ENCODE measurements at places on chromosomes 16 and 17. TPM values are rescaled to one million over a fixed set of nuclear protein-coding genes. Genes with fewer than 3 reads are reported as not detected.

- ATAC-seq = no peak
Observed at GRCh38 chr17:17849845-17850373, 13.1 kb upstream of the SREBF1 start.

The MFSD6L gene
- total RNA-seq = 0.72 TPM

DNA sequence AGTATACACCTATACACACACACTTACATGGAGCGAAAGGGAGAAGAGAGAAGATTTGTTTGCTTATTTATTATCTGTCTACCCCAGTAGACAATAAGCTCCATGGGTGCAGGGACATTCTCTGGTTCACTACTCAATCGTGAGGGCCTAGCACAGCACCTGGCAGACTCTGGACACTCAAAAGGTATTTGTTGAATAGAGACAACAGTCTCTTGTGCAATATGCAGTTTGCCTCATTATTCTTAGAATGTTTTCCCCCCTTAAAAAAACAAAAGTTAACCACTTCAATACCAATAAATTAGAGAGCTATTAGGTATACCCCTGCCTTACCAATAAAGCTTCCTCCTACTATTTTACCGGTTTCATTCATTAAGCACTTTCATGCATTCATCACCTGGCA is 2.0 kb downstream of the AKAP10 start:
- no peak for ATAC-seq

DNA sequence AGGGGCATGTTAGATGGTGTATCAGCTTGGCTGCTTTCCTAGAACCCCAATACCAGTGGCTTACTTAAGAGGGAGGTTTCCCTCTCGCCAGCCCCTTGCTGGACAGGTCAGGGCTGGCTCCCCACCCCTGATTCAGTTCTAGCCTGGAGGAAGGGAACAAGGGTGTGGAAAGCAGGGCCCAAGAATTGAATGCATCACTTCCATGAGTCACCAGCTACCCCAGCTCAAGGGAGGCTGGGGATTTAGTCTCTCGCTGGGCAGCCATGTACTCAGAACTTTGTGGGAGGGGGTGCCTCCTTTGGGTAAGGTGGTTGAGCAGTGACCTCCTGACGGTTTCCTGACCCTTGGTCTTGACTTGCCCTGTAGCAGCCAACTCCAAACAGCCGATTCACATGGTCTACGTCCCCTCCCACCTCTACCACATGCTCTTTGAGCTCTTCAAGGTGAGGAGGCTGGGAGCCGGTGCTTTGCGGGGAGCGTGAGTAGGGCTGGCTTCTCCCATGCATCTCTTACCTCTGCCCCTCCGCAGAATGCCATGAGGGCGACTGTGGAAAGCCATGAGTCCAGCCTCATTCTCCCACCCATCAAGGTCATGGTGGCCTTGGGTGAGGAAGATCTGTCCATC is 12.8 kb downstream of the PDK2 start:
- ATAC-seq = peak; percentile 72

GRCh38 chr16:9012848-9013507 is 49.3 kb upstream of the USP7 start:
- ATAC-seq = no peak

The KRT24 gene
- 10.0 TPM for total RNA-seq

DNA sequence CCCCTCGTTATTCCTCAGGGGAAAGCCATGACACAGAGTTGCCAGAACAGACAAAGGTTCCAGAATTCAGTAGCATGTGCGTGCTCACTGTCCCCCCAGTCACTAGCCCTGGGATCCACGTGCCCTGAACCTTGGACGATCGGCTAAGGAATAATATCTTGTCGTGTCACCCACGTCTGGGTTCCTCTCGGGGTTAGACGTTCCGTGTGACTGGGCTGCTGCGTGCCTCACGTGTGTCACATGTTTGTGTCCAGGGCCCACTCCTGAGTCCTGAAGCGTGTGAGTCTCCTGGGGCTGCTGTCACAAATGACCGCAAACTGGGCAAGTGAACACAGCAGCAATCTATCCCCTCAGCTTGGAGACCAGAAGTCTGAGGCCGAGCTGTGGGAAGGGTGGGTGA is 12.4 kb upstream of the ZNF469 start:
- no peak for ATAC-seq

DNA sequence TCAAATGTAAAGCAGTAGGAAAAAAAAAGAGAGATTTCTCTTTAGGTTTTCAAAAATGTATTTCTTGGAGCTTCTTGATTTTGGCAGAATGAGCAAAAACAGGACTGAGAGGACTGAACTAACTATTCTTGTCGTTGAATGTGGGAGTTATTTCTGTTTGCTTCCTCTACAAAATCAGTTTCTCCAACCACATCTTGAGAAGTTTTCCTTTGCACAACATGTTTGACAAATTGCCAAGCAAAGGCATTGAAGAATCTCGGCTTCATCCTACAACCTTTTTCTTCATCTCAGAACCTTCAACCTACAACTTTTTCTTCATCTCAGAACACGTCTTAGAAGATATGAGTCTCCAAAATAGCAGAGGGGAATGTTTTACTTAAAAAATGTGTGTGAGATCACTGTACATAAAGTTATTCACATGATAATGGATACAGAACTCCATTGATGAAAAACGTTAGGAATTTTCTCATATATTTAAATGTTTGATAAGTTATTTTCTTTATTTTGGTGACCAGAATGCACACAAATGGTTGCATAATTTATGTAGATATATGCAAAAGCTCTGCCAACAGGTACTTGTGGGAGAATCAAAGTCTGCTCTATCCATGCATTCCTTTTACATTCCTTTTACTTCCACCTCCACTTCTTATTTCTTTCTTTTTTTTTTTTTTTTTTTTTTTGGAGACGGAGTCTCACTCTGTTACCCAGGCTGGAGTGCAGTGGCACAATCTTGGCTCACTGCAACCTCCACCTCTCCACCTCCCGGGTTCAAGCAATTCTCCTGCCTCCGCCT is 370.0 kb downstream of the KCNJ2 start:
- ATAC-seq = no peak

DNA sequence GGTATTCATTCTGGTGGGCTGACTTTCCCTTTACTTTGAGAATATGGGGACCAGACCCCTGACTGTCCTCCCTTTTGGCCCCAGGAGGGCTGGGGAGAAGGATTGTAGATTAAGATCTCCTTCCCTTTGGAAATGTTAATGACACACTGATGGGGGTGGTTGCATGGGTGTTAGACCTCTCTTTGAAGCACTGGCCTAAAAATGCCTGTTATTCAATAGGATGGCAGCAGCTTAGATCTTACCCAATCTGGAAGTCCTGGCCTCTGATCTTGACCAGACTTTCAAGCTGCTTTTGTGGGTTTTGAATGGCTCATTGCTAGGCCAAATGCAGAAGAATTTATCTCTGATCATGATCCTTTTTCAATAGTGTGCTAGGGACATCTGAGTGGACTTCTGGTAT is 25.7 kb downstream of the MAP3K3 start:
- ATAC-seq = no peak

- no peak for ATAC-seq
Observed at GRCh38 chr17:15291674-15292361, 26.7 kb upstream of the PMP22 start.

The ZG16 gene
- total RNA-seq = not detected

GRCh38 chr17:36661688-36662087 is 60.3 kb downstream of the MRM1 start:
- no peak for ATAC-seq

DNA sequence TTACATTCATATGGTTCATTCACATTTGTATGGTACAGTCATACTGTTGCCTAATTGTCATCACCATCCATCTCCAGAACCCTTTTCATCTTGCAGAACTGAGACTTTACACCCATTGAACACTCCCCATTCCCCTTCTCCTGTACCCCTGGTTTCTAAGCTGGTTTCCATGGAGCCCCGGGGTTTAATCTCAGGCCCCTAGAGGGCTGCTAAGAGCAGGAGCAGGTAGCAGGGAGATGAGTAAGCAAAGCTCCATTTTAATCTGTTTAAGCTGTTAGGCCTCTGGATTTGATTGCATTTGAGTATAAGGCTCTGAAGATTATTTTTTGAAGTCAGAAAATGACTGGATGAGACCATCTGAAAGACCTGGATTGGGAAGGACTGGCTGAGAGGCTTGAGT is 68.5 kb upstream of the RPL38 start:
- ATAC-seq = no peak

The ZNF469 gene
- total RNA-seq = 0.24 TPM

The GRB2 gene
- total RNA-seq = 64.4 TPM

- ATAC-seq = no peak
Observed at GRCh38 chr17:12789075-12789480, 220 bp upstream of the ARHGAP44 start.
